Esophagus squamous epithelium (tissue), 5 donors: ENCODE measurements at places on chromosomes 2 and 18.

DNA sequence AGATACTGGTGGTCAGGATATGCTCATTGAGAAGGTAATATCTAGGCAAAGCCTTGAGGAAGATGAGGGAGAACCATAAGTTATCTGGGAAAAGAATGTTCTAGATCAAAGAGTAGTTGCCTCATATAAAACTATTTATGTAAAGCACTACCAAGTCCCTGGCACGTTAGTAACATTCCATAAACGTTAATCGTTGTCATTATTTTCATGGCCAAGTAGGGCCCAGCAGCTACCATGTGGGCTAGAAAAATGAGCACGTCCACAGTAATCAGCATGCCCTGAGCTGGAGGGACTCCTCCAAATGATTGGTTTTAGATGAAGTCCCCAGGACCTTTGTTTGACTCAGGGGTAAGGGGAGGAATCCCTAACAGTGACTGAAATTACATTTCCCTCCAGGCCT, 32.7 kb upstream of the AFTPH start:
- DNase-seq, result no peak

GRCh38 chr2:214542295-214542694, 131.4 kb downstream of the VWC2L start:
- DNase-seq, result no peak

DNA sequence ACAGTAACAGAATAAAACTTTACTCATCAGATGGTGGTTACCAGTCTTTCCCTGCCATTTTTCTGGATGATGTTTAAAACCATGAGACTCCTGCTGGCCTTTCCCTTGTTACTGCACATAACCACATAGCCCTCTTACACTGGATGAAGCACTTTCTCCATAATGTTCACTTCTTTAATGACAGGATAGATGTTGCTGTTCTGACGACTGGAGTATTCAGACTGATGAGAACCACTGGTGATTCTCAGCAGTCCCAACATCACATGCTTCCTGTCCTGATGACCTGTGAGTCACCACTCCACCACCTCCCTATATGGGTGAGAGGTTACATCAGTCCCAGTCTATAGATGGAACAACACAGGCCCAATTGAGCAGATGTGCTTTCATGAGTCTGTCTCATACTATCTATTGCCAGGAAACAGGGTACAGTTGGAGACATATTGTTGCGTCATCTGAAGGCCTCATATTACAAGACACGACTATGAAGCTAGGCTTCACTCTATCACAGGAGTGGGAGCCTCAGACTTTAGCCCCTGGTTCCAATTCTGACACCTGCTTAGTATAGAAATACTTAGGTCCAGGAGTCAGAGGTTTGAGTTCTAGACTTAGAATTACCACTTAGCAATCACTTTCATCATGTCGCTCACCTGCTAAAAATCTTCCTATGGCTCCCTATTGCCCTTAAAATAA, 145.7 kb upstream of the KLF7 start:
- DNase-seq, result no peak

DNA sequence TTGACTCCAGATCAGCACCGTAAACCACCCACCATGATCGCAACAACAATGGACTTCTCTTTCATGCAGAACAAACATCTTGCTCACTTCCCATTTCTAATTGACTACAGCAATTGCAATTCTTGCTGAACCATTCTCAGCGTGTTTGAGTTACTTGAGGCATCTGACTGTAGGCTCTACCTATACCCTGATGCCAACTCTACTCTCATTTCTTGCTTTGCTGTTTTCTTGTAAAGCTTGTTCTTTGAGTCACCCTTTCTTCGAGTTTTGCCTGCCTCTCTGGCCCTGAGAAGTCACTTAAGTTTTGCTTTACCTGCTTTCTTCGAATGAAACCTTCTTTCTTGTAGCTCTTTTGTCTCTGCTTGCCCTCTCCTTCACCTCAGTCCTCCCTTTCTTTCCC, 160.5 kb upstream of the RND3 start:
- DNase-seq, result no peak

GRCh38 chr2:165594935-165595255, 125.4 kb downstream of the CSRNP3 start:
- DNase-seq, result no peak

- DNase-seq, result no peak
These were observed 20.0 kb upstream of the HPCAL1 start for GRCh38 chr2:10282611-10283105.

- no peak for DNase-seq
These were observed 6.7 kb upstream of the RBM45 start for GRCh38 chr2:178105566-178105965.

DNA sequence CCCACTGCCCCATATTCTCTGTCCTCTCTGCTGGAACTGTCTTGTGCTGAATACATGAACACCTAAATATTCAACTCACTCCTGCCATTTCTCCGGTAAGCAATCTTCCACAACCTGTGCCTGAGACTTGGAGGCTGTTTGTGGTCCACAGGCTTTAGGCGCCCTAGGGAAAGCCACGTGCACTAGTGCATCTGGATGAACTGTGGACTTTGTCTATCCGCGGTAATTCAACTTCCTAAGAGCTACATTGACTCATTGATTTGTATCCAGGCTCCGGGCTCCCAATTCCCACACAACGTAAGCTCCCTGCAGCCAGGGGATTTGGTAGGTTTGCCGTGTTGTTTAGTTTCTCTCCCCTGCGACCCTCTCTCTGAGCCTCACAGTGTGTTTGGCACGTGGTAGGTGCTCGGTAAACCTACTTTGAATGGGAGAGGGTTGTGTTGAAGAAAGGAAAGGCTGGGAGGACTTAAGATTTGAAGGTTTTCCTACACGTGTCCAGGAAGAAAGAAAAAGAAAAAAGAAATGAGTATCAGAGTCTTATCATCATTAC, 718.2 kb downstream of the DPP10 start:
- DNase-seq, result no peak

DNA sequence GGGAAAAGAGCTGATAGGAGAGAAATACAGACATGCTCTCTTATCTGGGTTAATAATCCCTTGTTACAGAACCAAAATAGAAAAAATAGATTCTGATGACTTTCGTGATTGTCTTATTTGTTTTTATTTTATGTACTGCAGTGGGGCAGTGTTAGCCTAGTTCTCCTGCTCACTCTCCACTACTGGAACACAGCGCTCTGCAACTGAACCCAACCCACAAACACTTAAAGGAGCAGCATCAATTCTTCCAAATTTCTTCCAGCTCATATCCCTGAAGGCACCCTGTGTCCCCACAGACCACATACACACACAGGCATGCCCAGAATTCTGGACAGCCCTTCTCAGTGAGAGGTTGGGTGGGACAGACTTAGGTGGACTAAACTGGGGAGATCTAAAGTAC, 160.6 kb downstream of the SS18 start:
- no peak for DNase-seq

DNA sequence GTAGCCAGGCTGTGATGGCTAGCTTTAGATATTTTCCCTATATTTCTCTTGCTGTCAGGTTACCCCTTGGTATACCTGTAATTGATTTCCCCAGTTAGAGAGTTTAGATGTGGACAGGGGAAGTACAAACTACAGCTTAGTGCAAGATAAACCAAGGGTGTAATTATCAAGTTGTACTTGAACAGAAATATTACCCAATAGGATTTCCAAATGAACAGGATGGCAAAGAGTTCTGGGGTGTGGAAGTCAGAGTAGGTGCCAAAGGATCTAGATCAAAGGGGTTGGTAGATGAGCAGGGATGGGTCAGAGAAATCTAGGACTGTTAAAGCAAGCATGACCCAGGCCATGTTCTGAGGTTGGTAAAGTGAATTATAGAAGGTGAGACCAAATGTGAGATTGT, 585.2 kb downstream of the CCDC85A start:
- no peak for DNase-seq
